ENCODE measurements at places on chromosomes 12 and 14.

DNA sequence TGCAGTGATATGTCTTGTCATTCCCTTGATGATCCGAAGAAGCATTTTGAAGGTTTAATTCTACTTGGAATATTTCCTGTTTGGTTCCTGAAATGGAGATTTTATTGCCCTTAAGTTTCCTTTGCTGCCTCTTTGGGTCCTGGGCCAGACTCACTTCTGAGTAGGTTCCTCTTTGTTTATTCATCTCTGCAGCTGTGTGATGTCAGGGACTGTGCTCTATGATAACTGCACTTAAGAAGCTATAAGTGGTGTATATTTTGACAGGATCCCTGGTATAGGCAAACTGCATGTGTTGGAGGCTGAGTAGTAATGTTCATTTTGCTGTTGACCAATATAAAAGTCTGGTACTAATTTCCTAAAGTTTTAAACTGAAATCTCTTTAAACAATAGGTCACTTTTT is at the start of gene KLRC4:
Gene KLRC4, minus strand, starts transcription at position 366 of the 400 bp plus-strand sequence. Its CDS starts 182 bp downstream, at position 184.
- no peak for DNase-seq

GRCh38 chr12:76519538-76519937 is 40.0 kb downstream of the OSBPL8 start:
- DNase-seq = no peak

- DNase-seq = peak; percentile 41
These were observed 35.3 kb downstream of the VWF start for GRCh38 chr12:6088921-6089747.

DNA sequence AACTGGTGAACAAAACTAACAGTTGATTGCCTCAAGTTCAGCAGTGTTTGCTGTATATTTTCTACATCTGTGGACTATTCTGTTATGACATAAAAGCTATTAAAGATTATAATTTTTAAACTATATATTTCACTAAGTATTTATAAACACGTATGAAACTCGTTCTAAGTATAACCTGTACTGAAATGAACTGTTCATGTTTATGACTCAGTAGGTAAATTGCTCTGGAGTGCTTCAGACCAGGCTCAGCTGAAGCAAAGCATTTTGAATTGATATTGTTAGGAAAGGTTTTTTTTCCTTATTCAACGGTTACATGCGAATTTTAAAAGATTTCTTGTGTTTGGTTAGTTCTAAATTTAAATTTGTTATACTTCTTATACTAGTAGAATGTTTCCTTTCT is 151.3 kb downstream of the RAD51B start:
- no peak for DNase-seq

- DNase-seq = no peak
These were observed 768 bp downstream of the METTL25 start for GRCh38 chr12:82359115-82359478.

Data from testis (tissue), 5 donors.